ENCODE measurements at places on chromosomes 4 and X.

DNA sequence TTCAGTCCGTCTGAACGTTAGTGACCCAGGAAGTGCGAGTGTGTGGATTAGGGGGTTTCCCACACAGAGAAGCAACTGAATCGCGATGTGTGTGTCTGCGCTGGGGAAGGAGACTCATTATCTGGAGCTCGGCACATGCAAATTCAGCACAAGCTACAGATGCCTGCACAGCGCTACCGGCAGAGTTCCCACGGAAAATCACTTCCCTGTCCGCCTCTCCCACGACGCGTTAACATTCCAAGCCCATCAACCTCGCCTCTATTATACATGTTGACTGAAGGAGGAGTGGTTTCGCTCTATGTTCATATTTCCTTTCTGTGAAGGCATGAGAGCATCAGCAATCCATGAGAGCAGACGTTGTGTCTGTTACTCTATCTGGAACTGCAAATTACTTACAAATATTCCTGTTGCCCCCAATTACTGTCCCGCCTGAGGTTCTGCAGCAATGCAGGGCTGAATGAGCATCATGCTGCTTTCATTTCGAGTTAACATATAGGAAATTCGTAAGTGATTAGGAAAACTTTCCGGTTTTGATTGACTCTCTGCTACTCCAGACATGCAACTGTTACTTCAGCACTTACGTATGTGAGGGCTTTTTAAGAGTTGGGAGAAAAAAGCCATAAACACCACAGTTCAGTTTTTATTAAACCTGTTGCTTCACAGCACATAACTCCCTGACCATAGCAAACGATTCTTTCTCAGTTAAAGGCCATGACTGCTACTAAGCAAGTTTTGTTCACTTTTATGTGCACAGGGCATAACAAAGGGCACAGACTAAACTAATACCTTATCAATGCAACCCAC is 15.0 kb upstream of the MTNR1A start:
- DNase-seq: no peak

DNA sequence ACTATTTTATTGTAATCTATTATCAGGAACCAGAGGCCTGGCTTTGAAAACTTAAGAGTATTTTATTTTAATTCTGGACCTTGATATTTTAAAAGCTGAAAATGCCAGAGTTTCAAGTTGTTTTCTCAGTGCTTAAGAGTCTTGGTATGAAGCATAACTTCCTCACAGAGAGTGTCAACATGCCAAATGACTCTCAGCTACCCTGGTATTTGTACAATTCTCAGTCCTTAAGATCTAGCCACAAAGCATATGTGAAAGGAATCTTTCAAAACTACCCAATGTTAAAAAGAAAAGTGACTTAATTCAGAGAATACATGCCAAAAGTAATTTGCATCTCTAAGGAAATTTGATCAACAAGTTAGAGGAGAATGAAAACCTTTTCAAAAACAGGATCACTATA is 171.9 kb downstream of the DKK2 start:
- no peak for DNase-seq

- no peak for DNase-seq
These were observed 23.5 kb downstream of the PDGFC start for GRCh38 chr4:156948133-156948532.

DNA sequence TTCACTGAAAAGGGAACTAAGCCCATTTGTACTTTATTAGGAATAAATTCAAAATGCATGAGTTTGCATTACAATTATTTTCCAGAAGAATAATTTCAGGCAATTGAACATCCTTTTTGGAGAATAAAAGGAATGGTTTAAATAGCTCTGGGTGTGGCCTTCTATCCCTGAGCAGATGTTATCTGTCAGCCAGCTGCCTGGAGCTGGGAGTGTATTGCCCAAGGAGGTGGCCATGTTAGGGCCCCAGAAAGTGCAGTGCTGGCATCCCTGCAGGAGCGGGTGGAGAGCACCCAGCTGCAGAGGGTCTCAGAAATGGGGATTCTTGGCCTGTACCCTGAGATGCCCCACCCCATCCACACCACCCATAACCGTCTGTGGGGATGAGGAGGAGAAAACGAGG is 21.6 kb upstream of the VEGFD start:
- DNase-seq: no peak

DNA sequence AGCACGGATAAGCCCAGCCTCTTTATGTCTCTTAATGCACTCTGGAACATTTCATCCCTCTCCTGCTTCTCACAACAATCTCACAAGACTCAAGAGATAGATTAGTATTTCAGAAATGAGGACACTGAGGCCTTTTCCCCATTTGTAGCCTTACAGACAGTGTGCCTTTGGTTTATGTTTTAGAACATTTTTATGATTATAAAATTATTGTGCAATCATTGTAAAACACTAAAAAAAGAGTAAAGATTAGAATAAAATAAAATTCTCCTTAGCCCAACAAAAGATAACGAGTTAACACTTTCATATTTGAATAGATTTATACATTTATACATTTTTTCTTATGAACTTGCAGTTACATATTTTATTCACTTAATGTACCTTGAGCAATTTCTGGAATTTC is 748.7 kb downstream of the TRIML1 start:
- no peak for DNase-seq

DNA sequence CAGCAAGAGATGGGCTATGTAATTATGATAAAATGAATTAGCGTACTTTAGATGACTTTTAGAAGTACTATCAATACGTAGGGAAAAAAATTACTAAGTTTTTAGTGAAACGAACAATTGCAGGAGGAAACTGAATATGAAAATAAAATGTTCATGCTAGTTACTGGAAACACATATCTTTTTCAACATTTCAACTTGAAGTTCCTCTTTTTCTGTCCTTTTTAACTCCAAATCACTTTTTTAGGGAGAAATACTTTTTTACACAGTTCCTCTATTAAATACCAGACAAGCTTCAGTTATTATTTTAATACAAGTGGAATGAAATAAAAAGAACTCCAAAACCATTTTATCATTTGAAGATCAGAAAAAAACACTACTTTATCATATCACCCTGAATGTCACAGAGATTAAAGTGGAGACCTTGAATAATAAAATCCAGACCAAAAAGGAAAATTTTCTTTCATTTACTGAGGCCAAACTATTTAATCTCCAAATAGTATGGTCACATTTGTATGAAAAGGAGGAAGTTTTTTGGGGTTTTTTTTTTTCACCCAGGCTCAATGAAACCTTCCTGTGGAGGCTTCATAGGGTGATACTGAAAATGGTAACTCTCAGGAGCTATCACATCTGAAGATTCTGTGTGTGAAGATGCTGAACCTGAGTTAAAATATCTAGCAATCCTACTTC is 306.2 kb downstream of the INPP4B start:
- DNase-seq: no peak

DNA sequence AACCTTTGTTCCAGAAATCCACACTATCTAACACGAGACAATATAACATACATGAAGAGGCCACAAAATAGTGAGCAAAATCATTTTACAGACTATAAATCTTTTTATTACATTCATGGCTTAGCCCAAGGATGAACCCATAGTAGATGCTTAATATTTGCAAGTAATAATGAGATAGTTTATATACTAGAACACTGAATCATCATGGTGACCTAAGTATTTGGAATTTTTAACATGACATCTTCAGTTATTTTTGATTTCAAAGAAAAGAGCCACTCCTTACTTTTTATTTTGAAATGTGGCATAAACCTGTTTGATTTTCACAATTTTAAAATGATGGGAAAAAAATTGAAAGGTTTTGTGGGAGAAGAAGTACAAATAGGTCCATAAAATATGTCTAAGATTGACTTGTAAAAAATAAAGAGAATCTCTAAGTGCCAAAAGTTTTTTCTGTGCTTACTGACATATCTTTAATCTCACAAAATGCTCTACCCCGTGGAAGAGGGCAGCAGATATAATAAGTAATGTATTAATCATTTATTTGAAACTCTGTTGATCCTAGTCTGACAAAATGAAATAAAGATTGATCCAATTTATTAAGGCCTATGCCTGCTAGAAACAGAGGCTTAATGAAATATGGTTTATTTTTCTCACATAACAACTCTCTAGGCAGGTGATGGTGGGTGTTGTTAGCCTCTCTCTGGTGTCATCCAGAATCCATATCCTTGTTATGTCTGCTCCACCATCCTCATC is 224.5 kb upstream of the CENPE start:
- DNase-seq: no peak

DNA sequence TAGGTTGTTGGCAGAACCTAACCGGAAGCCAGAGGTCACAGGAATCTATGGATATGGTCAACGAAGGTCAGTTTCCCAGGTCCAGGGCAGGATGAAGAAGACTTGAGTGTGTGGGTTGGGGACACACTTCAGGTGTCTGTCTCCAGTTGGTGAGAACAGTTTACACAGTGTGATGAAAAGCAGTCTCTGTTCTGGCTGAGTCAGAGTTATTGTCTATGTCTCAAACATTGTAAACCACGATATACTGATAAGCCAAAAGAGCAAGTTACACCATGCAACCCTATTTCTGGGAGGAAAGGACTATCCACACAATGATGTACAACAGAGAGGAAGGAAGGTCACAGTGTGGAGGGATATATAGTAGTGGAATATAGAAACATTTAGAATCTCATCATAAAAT is 187.1 kb upstream of the C1QTNF7 start:
- DNase-seq: no peak

- no peak for DNase-seq
These were observed 97.6 kb downstream of the AKAP4 start for GRCh38 chrX:50103176-50103575.
